Sigmoid colon (tissue), 7 donors: ENCODE measurements at places on chromosomes 2 and 18. TPM values are rescaled to one million over a fixed set of nuclear protein-coding genes. Genes with fewer than 3 reads are reported as not detected.

DNA sequence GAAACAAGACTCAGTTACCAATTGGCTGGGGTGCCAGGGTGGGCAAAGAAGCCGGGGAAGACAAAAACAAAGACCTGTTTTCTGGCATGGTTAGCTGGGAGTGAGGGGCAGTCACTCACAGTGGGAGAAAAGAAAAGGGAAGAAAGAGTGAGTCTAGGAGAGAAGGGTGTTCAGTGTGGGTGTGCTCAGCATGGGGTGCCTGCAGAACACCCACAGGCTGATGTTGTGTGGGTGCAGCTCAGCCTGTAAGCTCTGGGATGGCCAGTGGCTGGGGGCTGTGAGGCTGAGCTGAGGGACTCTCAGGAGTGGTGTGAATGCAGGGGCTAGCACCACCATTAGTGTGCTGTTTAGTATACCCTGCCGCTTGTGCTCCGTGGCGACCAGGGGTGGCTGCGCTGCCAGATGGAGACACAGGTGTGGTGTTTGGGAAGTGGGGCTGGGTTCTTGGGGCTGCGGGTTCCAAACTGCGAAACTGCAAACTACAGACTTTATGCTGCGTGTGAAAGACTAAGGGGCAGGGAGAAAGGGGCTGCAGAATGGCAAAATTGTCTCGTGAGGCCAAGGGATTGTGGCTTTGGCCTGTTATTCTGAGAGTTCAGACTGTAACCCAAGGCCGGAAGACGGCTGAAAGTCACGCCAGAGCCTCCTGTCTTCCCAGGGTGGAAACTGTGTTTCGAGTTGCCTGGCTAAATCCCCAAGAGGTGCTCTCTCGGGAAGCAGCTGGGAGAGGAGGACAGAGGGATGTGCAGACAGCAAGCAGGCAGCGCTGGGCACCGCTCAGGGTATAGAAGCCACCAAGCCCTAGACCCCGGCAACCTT, 156.3 kb downstream of the TTC32 start:
- no peak overlapping the region for H3K4me3 ChIP-seq
- no peaks in the 10 kb centered on the region for H3K36me3 ChIP-seq
- DNase-seq, result no peak
- peaks cover 10% of the 10 kb centered on the region for H3K27me3 ChIP-seq
- no peaks in the 10 kb centered on the region for H3K4me1 ChIP-seq

RAB17 gene
- total RNA-seq, result 0.54 TPM

DNA sequence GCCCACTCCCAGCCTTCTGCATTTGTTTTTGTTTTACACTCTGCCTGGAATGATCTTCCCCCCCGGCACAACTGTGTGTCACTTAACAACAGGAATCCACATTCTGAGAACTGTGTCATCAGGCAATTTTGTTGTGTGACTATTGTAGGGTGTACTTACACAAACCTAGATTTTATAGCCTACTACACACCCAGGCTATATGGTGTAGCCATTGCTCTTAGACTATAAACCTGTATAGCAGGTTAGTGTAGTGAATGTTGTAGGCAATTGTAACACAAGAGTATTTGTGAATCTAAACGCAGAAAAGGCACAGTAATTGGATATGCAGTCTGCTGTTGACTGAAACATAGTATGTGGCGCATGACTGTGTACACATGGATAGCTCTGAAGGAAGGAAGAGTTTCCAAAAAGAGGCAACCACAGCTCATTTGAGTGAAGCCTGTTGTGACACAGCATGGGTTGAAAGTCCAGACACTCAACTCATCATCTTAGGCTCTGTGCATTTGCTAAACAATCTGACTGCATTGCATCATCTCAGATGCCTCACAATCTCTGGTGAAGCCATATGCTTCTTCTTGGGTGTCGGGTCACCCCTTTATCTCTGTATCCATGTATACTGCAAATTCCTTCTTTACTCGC, 506.6 kb upstream of the SPHKAP start:
- H3K27me3 ChIP-seq, result no peaks in the 10 kb centered on the region
- no peak overlapping the region for H3K27ac ChIP-seq
- no peaks in the 10 kb centered on the region for H3K4me1 ChIP-seq
- no peak for DNase-seq
- H3K36me3 ChIP-seq, result no peaks in the 10 kb centered on the region

GRCh38 chr2:235951493-235951892, 216.7 kb downstream of the GBX2 start:
- H3K27me3 ChIP-seq, result no peaks in the 10 kb centered on the region
- DNase-seq, result peak; percentile 26
- H3K27ac ChIP-seq, result no peak overlapping the region
- no peaks in the 10 kb centered on the region for H3K36me3 ChIP-seq
- H3K4me3 ChIP-seq, result no peak overlapping the region

DNA sequence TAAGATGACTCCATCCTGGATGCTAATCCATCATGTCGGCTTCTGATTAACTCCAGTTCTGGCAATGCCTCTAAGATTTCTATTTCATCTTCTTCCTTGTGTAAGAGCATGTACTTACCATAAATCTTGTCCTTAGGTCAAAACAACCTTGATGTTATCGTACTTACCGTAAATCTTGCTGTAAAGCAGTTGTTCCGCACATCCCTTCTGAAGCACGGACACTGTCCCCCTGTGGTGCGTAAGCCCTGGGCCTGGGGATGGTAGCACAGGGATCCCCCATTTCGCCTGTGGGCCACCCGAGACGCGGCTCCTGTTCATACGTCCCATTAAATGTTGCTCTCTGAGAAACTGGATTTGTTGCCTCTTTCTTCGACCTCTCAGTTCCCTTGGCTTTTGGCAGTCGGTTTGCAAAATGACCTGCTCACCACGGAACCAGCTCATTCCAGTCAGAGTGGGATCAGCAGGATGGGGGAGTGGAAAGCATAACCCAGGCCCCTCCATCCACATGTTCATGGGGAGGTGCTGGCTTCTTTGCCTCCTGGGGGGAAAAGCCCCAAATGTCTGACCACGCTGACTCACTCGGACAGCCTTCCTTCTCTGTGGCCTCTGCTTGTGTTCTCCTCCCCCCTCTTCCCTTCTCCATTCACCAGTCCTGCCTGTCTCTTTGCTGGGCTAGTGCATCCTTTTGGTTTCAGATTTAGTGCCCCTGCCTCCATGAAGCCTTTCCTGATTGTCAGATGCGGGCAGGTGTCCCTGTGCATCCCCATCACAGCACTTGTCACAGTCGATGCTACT, 49.9 kb downstream of the RAB31 start:
- H3K27ac ChIP-seq, result peak overlapping the region; percentile 52
- no peaks in the 10 kb centered on the region for H3K36me3 ChIP-seq
- no peaks in the 10 kb centered on the region for H3K27me3 ChIP-seq
- H3K4me1 ChIP-seq, result peaks cover 13% of the 10 kb centered on the region

CLK1 gene
- total RNA-seq, result 229 TPM

SLC16A14 gene
- 0.68 TPM for total RNA-seq

DNA sequence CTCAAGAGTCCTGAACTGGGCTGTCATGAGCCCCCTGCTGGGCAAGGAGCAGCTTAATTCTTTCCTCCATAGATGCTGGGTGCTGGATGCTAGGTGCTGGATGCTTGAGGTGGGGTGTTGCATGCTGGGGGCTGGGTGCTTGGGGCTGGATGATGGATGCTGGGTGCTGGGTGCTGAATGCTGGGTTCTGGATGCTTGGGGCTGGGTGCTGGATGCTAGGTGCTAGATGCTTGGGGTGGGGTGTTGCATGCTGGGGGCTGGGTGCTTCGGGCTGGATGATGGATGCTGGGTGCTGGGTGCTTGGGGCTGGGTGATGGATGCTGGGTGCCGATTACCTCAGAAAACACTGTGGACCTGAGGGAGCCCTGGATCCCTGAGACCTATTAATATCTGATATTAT, 837.7 kb downstream of the GALR1 start:
- no peak for DNase-seq
- no peaks in the 10 kb centered on the region for H3K27me3 ChIP-seq
- H3K4me1 ChIP-seq, result no peaks in the 10 kb centered on the region
